CD4-positive, alpha-beta T cell treated with Interleukin-2 at 100 ng/mL for 4 hours (primary cell): ENCODE measurements at places on chromosomes 4 and X.

- DNase-seq, result no peak
These were observed 75.6 kb upstream of the HELT start for GRCh38 chr4:184942444-184943425.

- no peak for DNase-seq
These were observed 440.8 kb upstream of the RASGEF1B start for GRCh38 chr4:81912376-81913030.

DNA sequence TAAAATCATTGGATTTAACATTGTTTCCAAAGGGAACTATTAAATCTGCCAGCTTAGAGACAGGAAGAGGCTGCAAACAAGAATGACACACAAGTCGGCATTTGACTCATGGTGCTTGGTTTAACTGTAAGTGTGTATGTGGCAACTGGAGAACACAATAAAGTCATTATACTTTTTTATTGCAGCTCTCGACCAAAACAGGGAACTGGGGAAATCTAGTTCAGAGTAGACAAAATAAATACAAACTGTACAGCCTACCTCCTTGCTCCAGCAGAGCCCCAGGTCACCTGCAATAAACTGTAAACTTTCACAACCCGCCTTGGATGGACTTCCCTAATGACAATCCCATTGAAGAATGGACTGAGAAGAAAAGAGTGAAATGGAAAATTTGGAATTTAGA is 24.0 kb downstream of the NPY5R start:
- no peak for DNase-seq

- DNase-seq, result no peak
These were observed 458.6 kb downstream of the SH2D1A start for GRCh38 chrX:124804962-124805361.

GRCh38 chr4:71833232-71833900 is 49.5 kb upstream of the GC start:
- DNase-seq, result no peak

- no peak for DNase-seq
These were observed 155.0 kb upstream of the MAOA start for GRCh38 chrX:43500996-43501694.

GRCh38 chr4:19987746-19988145 is 264.0 kb upstream of the SLIT2 start:
- no peak for DNase-seq

- DNase-seq, result no peak
These were observed 542 bp downstream of the RNF150 start for GRCh38 chr4:141132709-141133145.

GRCh38 chr4:159266981-159267868 is 164.3 kb downstream of the RAPGEF2 start:
- DNase-seq, result no peak

DNA sequence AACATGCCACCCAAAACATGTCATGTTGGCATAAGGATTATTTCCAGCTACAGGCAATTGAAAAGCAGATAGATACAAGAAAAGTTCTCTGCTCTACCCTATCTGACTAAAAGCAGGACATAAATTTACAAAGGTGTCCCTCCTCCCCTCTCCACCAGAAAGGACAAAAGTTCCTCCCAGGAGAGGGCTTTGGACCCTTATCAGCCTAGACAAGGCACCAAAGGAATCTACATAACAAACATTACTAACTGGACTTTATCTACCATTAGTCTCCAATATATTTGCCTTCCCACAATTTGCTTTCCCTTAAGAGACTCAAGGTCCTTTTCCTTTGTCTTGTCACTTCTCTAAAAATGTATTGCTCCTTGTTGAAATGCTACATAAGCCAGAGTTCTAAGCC is 55.6 kb downstream of the ADGRA3 start:
- no peak for DNase-seq

DNA sequence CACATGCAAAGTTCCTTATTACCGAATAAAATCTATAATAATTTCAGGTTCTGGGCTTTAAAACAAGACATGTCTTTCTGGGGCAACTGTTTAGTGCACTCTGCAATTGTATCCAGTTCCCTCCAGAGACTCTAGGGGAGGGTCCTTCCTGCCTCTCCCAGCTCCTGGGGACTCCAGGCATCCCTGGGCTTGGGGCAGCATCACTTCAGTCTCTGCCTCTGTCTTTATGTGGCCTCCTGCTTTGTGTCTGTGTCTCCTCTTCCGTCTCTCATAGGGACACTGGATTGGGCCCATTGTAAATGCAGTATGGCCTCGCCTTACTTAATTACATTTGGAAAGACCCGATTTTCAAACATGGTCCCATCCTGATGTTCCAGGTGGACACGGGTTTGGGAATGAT is 10.9 kb upstream of the ASMTL start:
- no peak for DNase-seq

DNA sequence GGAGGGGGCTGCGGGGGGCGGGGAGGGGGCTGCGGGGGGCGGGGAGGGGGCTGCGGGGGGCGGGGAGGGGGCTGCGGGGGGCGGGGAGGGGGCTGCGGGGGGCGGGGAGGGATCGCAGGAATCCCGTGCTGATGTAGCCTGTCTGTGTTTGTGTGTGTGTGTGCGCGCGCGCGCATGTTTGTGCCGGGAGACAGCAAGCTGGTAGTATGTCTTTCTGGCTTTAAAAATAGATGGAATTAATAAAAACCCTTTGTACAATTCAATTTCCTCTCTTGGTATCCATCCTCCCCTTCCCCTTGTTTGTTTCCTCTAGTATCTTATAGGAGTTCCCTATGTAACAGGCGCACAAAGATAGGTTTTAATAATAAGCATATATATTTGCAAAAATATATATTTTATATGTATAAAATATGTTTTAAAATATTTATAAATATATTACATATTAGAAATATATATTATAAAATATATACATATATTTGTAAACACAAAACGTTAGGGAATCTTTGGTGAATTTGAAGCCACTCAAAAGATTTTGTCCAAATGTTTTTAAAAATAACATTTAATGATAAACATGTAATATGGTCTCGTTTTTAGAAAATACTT is 782 bp downstream of the ARHGAP24 start:
- DNase-seq, result no peak

- no peak for DNase-seq
These were observed 6.6 kb downstream of the TLL1 start for GRCh38 chr4:165879641-165880040.

GRCh38 chr4:122643257-122643656 is 22.4 kb upstream of the IL21 start:
- DNase-seq, result no peak

DNA sequence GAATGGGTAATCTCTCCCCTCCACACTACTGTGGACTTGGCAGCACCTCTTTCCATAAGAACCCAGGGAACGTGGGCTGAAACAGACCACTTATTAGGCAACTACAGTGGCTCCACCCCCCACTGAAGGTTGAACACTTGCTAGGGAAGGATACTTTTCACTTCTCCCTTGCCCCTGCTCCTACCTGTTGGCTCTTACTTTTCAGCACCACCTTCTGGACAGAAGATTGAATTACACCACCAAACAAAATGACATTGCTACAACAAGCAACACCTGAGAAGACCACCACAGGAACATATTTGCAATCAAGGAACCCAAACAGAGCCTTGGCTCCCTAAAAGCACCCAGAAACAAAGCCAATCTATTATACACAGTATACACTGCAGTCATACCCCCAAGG is 132.1 kb upstream of the CXCL13 start:
- no peak for DNase-seq

DNA sequence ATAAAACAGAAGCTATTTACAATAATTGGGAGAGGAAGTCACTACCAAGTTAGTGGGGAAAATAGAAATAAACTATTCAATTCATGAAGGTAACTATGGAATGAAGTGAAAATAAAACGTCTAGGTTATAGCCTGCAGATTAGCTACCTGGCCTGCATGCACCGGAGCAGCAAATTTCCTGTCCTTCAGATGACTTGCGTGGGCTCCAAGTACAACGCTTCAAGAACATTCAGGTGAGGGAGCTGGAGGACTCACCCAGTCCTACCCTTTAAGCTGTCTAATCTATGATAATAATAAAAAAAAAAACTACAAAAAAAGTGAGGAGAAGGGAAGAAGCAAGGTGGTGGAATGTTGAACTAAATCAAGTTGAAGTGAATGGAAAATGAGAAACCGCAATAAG is 13.2 kb downstream of the C4orf54 start:
- no peak for DNase-seq

DNA sequence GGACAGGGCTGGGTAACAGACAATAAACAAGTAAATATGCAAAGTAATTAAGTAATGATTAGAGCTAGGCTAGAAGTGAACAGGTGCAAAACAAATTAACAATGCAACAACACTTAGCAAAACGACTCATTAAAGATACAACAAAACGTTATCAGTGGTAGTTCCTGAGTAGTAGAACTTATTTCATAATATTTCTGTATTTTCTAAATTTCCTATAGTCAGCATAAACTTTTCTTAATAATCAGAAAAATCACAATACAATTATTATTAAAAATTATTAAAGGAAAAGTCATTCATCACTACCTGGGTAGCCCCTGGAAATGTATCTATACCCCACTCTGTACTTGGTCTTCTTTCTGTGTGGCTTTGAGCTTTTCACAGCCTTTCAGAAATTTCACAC is 166.6 kb downstream of the GBA3 start:
- no peak for DNase-seq

DNA sequence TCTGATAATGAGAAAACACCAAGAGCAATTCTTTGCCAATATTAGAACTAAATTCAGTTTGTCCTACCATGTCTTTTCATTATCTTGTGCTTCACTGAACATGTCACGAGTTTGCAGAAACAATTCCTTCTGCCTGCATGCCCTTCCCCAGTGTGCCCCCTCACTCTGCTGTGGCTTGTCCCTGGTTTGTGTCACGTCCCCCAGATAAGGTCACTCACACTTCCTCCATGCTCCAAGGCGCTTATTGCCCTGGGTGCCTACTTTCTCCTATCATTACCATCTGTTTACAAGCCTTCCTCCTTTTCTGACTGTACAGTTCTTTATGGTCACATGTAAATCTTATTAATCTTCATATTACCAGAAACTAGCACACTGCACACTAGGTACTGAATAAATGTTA is 394.1 kb downstream of the KCNIP4 start:
- DNase-seq, result no peak

DNA sequence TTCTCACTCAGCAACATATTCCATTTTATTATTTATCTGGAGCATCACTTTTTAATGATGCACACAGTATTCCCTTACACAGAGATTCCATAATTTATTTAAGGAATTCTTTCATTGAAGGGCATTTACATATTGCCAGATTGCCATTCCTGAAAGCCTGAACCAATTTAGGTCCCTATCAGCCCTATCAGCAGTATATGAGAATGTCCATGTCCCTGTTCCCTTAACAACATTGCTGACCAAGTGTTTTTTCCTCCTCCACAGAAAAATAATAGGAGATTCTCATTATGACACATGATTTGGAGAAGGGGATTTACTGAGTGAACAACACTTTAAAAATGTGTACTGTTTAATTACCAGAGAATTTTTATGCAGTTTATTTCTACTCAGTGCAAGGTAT is 90.1 kb upstream of the PHOX2B start:
- DNase-seq, result no peak

DNA sequence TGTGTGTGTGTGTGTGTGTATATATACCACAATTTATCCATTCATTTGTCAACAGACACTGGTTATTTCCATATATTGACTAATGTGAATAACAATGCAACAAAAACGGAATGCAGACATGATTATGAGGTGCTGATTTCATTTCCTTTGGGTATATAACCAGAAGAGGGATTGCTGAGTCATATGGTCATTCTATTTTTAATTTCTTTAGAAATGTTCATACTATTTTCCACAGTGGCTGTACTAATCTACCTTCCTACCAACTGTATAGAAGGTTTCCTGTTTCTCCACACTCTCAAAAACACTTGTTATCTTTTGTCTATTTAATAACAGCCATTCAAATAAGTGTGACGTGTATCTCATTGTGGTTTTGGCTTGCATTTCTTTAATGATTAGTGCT is 269.9 kb downstream of the OPHN1 start:
- DNase-seq, result no peak

DNA sequence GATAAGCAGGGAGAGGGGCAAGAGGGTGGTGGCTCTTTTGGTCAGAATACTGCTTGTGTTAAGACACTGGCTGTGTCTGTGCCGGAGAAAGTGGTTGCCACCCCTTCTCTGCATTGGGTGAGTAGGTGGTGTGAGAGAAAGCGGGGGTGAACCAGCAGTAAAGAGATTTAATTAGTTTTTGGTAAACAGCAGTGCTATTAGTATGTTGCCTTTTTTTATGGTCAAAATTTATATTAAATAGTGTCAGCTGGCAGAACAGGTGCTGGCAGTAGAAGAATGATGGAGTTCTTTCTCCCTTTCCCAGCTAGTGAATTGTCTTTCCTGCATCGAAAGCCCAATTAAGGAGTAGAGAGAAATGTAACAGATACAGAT is 181.6 kb downstream of the LARP7 start:
- no peak for DNase-seq

GRCh38 chrX:143461606-143462005 is 55.7 kb downstream of the SPANXN3 start:
- no peak for DNase-seq

GRCh38 chr4:137923494-137923893 is 318.7 kb downstream of the SLC7A11 start:
- DNase-seq, result no peak

DNA sequence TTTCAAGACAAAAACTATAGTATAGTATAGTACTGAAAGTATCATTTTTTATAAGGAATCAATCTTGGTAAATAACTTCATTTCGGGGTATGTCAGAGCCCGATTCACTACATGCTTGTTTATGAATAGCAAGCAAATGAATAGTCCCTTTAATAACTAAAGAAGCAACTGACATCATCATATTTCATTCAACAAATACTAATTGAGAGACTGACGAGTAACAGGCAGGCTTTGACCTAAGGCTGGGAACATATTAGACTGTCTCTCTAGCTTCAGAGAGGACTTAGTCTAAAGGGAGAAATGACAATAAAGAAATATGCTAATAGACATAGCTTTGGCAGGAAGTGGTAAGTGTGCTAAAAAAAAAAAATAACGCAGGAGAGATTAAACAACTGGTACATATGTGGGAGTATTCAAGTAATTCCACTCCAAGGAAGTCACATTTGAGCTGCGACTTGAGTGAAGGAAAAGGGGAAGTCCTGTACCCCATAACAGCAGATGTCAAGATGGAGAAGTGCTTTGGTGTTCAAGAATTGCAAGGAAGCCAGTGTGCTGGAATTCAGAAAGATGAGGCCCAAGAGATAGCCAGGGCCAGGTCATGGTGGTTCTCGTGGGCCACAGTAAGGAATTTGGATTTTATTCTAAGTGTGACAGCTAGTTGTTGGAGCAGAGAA is 284.9 kb downstream of the FBXO8 start:
- no peak for DNase-seq

DNA sequence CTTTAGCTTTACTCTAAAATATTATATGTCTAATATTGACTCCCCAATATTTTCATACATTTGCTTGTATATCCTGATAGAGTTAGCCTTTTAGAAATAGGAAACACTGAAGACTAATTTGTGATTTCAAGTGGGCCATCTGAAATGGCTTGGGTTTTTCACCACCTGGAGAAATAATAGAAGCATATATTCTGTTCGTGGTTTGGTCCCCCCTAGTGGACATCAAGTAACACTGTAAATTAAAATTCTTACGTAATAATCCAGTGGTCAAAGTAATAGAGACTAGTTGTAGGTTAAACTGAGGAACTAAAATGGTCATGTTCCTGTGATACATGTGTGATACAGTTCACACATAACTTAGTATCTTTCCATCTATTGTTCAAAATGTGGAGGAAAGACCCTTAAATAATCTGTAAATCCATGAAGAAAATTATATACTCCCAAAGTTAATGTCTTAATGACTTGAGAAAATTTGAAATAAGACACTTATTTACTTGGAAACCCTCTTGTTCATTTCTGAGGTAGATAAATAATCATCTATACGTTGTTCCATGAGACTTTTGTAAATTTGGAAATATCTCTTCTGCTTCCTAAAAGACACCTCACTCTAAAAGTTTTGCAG is 79.8 kb upstream of the SMARCAD1 start:
- no peak for DNase-seq
